ENCODE measurements at places on chromosomes 6 and 20.

DNA sequence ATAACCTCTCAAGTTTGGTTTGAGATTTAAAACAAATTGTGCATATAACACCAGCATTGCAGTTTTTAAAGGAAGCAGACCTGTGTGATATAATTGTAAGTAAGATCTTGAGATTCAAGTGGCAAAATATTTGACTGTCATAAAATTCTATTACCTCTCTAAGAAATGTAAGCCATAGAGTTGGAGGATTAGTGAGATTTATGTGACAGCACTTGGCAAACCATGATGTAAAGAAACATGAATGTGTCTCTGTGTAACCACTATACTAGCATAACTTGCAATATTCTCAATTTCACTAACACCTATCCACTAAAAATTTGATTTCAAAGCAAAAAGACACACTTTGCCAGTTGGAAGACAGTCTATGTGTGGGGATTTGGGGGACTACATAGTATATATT, 190.2 kb upstream of the SSTR4 start:
- no peak for DNase-seq

DNA sequence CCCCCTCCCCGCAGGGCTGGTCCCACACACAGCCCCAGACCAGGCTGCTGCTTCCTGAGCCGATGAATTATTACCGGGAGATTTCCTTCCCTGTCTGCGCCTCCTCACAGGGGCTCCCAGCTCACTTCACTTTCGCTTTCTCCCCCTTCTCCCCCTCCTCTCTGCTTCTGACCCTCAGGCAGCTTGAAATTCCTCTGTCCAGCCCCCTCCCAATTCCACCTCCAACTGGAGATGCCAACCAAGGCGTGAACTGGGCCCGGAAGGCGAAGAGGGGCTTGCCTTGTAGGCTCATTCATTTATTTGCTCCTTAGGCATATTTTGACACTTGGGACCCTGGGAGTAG, 1.7 kb upstream of the TCF15 start:
- no peak for DNase-seq

- no peak for DNase-seq
These were observed 38.2 kb upstream of the IER3 start for GRCh38 chr6:30782425-30783014.

- DNase-seq: no peak
These were observed 7.4 kb downstream of the SNX9 start for GRCh38 chr6:157830354-157831017.

DNA sequence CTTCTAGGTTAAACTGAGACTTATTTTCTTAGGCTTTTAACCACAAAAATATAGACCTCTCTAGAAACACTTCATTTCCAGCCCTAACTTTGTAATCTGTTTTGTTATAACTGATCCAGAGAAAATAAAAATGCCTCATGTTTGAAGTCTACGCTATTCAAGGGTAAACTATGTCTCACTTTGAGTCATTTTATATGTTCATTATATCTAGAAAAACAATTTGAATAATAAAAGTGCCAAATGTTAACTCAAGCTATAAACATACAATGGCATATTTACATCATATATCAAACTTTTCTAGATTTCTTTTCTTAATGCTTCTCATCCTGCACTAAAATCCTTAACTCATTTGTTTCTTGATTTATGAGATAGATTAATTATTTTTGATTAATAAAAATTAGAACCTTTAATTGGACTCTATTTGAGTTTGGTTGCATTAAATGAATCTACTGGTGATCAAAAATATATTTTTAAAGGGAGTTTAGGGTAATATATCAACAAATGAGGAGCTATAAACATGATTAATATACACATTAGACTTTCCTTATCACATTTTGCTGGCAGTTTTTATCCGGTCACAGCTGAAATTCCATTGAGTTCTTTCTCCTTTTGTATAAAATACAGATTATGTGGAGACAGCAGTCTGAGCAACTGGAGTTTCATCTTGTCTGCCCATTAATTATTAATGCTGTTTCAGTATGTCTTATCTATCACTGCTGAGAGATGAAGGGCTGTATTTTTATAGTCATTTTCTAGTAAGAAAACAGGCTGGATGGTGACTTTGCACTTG, 246.5 kb downstream of the TBX18 start:
- DNase-seq: no peak

- DNase-seq: no peak
These were observed 1162.2 kb upstream of the GJE1 start for GRCh38 chr6:140970485-140970884.

- no peak for DNase-seq
These were observed 61.6 kb downstream of the KIAA0319 start for GRCh38 chr6:24584382-24584720.
